ENCODE measurements at places on chromosomes 11 and 22.

DNA sequence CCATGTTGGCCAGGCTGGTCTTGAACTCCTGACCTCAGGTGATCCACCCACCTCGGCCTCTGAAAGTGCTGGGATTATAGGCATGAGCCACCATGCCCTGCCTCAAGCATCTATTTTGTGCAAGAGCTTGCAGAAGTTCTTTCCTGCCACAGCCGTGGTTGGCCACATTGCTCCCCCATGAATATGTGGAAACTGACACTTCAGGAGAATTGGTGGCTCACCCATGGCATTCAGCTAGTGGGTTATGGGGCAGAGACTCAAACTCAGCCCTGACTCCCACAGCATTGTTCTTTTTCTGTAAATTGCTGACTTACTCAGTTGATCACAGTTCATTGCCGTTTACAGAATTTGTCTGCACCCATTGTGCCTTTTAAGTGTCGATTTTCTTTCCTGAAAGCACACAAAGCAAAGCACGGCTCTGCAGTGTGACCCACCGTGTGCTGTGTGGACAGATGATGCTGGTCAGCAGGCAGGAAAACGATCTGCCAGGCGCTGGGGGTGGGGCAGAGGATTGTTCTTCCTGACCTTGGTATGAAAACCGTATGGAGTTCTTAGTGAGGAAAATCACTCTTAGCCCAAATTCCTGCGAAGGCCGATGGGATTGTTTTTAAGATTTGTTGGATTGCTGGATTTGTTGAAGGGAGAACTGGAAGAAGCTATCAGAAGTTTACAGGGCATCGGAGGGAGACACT, 115.6 kb downstream of the PTPRJ start:
- no peak for DNase-seq

- DNase-seq, result no peak
Measured at GRCh38 chr22:25208743-25209505, 9.3 kb downstream of the CRYBB3 start.

GRCh38 chr11:44709281-44709562, 17.5 kb upstream of the TSPAN18 start:
- DNase-seq, result no peak

- no peak for DNase-seq
Measured at GRCh38 chr11:65390099-65390941, 3.9 kb downstream of the FRMD8 start.

- DNase-seq, result no peak
Measured at GRCh38 chr11:9752091-9752490, 88.2 kb downstream of the SWAP70 start.

Measured in right renal pelvis (tissue), 4 donors.